Bronchial epithelial cell (primary cell): ENCODE measurements at places on chromosomes 2 and 18. TPM values are rescaled to one million over a fixed set of nuclear protein-coding genes. Genes with fewer than 3 reads are reported as not detected.

DNA sequence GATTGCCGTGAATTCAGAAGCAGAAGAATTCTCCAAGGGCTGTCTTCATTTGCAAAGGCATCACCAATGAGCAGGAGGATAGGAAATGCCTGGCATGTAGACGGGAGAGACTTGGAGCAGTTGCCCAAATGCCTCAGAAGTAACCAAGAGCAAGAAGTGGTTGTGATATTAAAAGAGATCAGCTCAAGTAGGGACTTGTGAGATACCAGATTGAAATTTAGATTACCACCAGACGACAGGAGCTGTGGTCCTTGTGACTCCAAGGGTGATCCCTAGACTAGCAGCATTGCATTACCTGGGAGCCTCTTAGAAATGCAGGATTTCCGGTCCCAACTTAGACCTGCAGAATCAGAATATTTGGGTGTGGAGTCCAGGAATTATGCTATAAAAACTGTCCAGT lies 228.6 kb upstream of the EPAS1 start:
- no peak for DNase-seq

The CYRIA gene
- 0.79 and 4.1 TPM in 2 replicates for total RNA-seq

The CENPA gene
- total RNA-seq: 0.26 TPM in 1 of 2 replicates, not detected in the other

DNA sequence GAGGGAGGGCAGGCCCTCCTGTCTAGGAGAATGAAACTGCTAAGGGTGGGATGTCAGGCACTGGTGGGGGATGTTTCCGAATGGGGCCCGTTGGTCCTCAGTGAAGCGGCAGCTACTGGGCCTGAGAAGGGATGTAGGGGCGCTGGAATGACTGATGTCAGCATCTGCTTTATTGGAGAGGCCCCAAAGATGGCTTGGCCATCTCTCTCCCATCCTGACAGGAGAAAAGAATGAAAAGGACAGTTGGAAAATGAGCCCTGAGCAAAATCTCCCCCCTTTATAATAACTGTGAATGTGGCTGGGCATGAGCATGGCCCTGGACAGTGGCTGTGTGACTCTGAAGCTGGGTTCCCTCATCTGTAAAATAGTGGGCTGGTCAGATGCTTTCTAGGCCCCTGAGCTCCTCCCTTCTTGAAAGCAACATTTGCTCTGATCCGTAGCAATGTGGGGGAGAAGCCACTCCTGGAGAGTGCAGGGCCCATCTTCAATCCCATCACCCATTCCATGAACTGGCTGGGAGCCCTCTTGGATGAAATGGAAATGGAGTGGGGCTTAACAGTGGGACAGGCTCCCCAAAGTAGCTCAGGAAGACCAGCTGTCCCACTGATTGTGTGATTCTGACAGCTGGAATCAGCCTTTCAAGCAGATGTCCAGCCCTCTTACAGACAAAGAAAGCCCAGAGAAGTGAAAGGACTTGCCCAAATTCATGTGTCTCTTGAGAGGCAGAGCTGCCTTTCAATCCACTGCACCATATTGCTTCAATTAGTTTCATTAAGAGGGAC lies 232.7 kb upstream of the SMAD2 start:
- DNase-seq: no peak

GRCh38 chr2:217621391-217621801 lies 381.4 kb downstream of the TNS1 start:
- DNase-seq: no peak

DNA sequence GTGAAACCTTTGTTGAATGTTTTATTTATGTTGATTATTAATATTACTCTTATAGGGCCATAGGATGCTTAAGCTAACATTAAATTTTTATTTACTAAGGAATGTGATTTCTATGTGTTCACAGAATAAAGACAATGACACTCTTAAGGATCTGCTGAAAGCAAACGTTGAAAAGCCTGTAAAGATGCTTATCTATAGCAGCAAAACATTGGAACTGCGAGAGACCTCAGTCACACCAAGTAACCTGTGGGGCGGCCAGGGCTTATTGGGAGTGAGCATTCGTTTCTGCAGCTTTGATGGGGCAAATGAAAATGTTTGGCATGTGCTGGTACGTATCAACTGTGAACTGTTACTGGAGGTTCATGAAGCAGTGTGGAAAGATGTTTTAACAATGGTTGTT lies 20.4 kb downstream of the GORASP2 start:
- no peak for DNase-seq

- no peak for DNase-seq
Measured at GRCh38 chr2:56444339-56444738, 260.5 kb downstream of the CCDC85A start.

The DPYSL5 gene
- total RNA-seq: not detected in 2 replicates

The RNF103 gene
- total RNA-seq: 17.7 and 18.2 TPM in 2 replicates

GRCh38 chr18:48754993-48755473 lies 195.7 kb downstream of the SMAD7 start:
- no peak for DNase-seq

DNA sequence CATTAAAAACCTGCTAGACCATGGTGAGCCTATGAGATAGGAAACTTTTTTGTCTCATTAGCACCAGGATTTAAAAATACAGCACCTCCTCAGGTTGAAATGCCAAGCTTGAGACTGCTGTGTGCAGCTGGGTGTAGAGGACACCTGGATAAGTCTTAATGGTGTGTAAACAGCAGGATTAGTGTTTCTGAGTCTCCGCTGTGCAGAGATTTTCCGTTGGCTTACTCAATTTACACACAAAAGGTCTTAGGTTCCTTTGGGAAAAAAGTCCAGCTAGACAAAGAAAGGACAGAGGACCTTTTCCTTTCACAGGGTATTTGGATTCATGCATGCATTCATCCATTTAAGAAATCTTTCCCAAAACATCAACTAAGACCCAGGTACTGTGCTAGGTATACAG lies 168.1 kb downstream of the NRXN1 start:
- no peak for DNase-seq

- no peak for DNase-seq
Measured at GRCh38 chr2:66233981-66234380, 200.9 kb upstream of the MEIS1 start.

DNA sequence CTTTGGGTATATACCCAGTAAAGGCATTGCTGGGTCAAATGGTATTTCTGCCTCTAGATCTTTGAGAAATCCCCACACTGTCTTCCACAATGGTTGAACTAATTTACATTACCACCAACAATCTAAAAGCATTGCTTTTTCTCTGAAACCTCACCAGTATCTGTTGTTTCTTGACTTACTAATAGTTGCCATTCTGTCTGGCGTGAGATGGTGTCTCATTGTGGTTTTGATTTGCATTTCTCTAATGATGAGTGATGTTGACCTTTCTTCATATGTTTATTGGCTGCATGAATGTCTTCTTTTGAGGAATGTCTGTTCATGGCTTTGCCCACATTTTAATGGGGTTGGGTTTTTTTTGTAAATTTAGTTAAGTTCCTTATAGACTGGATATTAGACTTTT lies 382.6 kb upstream of the ZNF804A start:
- DNase-seq: no peak

The PPP1R1C gene
- total RNA-seq: 2.1 and 2.7 TPM in 2 replicates

DNA sequence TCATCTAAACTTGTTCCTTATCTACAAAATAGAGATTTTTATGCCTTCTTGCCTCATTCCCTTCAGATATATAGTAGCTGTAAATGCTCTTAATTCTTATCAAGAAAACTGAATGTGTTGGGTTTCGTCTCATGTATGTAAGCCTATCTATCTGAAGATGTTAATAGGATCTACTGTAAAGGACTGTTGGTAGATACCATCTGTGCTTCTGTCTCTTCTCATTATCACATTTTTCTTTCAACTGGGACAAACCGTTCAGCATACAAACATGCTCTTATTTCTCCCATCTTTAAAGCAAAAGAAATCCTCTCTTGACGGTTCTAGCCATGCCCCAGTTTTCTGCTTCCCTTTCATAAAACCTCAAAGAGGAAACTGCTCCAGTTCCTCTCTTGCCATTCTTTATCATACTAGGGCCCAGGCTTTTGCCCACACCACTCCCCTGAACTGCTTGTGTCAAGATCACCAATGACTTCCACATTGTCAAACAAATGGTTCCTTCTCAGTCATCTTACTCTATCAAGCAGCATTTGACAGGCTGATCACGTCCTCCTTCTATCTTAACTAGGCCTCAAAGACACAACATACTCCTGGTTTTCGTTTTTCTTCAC lies 88.7 kb downstream of the ARHGEF33 start:
- no peak for DNase-seq

The TUBA4A gene
- total RNA-seq: 47.9 and 68.7 TPM in 2 replicates

The CFAP53 gene
- total RNA-seq: 0.26 and 1.3 TPM in 2 replicates

DNA sequence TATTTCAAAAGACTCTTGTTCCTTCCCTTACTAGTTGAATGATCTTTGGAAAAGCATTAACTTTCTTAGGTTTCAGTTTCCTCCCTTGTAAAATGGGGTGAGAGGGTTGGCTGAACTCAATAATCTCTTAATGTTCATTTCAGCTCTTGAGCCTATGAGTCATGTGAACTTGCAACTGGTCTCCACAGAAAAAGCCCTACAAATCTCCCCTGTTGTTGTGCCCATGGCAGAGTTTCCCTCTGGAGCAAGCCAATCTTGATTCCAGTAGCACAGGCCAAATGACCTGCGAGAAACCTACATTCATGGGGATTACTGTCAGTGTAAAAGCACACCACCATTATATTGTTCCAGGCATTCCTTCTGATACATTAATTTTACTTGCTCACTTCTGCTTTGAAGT lies 388.9 kb downstream of the ALK start:
- DNase-seq: no peak

DNA sequence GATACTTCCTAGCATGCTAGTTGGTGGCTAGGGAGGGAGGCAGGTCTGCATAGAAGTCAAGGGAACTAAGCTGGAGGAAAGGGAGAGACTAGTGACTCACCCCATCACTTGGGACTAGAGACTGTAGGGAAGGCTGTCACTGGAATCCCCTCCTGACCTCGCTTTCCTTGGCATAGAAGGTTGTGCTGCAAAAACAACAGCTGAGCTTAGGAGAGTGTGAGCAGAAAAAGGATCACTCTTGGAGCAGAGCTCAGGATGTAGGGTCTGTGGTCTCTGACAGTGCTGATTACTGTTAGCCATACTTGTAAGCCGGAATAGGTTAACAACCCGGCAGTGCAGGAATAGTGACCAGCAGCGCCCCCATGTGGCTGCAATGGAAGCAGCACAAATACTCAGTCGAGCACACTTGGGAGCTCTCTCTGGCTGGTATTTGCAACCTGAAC lies 66.9 kb upstream of the SMAD2 start:
- DNase-seq: no peak

DNA sequence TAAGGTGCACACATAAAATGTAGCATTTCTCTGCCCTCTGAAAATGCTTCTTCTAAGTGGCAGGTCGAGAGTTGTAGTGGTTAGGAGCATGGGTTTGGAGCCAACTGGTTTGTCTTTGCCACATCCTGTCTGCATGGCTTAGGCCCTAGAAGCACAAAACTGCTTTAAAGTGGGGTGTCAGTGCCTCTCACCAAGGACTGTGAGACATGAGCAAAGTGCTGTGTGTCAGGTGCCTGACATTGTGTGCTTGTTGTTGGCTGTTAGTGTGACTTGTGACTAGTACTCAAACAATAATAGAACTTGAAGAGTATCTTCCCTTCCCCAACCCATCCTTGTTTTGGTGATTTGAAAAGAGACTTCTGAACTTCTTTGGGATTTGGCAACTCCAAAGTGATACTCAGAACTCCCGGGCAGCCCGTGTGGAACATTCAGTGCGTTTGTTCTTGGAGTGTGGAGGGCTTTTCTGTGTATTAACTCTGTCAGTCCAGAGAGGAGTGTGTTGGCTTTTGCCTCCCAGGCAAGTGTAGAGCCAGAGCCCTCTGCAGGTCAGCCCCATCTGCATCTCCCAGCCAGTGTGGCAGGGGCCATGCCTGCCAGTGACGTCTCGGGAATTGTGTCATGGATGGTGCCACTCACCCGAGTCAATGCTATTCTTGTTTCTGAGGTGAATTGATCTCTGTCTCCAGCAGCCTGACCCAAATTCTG lies 5.0 kb downstream of the MGAT5 start:
- DNase-seq: no peak

The LHCGR gene
- total RNA-seq: not detected in 2 replicates

DNA sequence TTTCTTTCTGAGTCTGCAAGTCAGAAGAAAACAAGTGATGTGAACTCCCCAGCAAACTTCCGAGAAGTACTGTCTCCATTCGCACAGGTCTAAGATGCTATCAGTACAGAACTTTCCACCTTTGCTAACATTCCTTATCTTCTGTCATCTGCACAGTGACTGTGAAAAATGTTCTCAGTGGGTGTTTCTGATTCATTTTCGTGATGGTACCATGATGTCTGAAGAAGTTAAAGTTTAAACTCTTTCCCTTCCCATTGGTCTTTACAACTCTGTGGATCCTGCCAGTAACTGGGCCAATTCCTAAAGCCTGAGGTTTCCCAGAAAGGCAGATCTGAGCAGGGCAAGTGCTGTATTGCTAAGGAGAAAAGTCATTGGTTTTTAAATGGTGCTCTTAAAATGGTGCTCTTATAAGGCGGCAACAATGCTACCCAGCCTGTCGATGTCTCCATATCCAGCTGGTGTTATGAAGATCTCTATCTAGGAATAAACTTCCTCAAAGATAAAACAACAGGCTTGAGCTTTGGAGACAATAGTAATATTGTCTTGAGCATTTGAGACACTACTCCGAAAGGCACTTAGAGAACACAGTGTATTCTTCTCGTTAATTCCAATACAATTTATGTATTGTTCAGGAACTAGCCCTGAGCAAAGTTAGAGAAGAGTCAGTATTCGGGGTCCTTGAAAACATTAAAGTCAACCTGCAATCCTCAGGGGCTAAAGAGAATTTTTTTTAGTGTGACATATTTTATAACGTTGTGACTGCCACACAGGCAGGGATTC lies 232.3 kb downstream of the OSR1 start:
- DNase-seq: no peak

The HOXD1 gene
- total RNA-seq: not detected in 2 replicates

DNA sequence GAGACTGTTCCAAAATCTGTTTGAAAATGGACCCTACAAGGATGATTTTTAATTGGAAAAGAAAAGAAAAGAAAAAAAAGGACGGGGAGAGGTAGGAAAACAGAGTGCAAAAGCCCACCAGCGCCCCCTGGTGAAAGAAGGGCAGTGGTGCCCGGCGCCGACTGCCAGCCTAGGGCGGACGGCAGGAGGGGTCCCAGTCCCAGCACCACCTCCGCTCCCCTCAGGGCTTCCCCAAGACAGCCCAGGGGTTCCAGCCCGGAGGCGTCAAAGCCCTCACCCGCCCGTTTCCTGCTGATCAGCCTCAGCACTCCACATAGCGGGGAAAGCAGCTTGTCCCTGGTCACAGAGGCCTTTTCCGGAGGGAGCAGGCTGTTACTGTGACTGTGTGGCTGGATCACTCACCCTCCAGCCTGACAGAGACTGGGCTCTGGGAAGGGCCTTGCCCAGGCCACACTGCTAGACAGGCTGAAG lies 213.9 kb downstream of the TFCP2L1 start:
- DNase-seq: peak; percentile 17
